ENCODE measurements at places on chromosomes 12 and 14.

DNA sequence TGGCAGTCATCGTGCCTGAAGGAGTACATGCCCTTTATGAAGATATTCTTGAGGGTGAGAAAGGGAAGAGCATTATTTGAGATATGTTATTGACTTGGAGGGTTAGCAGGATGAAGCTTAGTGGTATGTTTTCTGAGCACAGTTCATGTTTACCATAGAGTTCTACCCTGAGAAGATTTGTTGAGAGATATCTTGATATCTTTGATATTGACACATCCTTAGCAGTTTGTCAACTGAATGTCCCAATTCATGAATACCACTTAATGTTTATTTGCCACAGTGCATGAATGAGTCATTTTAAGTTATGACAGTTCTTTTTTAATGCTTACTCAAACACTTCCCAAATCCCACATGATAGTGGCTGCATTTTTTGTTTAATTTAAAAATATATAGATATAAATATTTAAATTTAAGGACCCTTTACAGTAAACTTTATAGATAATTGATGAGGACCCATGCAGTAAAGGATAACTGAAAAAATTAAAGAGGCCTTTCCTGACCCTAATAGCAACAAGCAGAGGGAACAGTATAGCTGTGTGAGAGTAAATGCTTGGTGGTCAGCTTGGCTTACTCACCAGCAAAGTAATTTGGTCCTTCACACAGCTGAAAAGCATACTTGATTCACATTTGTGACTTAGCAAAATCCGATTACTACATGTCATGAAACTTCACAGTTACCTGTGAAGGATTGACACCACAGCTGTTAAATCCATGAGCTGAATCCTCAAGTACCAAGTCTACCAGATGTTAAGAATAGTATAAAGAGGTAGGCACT, 25.8 kb downstream of the SLC39A9 start:
- no peak for DNase-seq

DNA sequence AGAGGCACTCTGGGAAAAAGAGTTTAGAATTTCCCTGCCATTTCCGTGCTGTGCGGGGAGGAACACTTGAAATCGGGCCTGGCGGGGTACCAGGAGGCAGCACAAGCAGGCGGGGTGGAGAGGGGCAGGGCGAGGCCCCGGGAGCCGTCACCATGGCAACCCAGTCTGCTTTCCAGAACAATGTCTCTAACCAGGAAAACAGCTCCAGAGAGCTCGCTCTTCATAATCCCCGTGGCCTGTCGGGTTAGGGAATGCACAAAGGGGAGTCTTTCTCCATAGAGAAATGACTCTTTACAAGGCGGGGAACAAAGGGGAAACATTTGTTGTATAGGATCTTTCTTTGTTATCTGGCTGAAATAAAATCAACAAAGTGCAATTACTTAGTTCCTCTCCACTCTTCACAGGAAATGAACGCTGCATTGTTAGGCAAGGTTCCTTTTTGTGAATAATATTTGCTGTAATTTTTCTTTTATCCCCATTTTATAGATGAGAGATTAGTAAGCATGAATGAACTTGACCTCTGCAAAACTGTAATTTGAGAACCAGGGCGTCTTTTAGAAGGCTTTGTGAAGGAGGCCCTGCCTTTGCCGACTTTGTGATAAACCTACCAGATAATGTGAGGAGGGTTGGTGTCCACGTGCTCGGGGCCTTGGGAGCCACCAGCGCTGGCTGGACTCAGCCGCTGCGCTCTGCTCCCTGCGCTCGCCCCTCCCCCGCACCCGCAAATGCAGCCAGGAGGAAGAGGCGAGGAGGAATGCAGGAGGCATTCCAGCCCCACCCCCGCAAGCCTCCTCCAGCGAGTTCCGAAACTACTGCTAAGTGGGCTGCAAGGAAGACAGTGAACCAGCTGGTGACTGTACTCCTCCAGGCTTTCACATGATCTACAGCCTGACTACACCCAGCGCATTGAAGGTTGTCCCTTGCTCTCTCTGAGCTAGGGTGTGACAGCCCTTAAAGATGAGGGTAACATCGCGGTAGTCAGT, 105.2 kb upstream of the ATF7IP start:
- DNase-seq = peak; percentile 96

DNA sequence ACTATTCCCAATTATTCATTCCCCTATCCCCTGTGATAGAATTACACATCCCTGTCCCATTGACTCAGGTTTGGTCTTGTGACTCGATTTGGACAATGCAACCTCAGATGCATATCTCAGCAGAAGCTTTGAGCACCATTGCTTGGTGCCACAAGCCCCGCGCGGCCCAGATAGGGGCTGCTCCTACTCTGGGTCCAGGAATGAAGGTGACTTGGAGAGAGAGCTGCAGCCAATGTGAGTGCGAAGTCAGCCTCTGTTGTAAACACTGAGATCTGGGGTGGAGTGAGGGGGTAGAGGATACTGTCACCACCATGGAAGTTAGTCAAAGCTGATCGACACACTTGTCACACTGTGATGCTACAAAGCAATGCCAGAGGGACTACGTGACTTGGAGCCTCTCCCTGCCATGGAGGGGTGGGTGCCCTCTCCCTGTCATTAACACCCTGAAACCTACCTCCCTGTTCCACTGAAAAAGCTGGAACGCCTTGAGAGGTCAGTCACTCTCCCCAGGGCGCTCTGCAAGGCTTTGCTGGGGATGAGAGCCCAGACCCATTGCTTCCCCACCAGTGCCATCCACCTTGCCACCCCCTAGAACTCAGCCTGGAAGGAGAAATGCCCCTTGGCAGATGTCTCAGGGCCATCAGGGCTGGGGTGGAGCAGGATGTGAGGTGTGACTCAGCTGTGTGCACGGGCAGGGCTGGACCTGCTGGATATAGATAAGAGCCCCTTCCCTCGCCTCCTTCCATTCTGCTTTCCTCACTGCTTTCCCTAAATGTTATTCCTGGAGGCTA, 6.6 kb upstream of the PLEK2 start:
- DNase-seq = no peak

GRCh38 chr14:90970167-90970600, 90.3 kb downstream of the RPS6KA5 start:
- peak; percentile 4 for DNase-seq

- no peak for DNase-seq
These were observed 61.8 kb upstream of the CATSPERB start for GRCh38 chr14:91793704-91794103.

DNA sequence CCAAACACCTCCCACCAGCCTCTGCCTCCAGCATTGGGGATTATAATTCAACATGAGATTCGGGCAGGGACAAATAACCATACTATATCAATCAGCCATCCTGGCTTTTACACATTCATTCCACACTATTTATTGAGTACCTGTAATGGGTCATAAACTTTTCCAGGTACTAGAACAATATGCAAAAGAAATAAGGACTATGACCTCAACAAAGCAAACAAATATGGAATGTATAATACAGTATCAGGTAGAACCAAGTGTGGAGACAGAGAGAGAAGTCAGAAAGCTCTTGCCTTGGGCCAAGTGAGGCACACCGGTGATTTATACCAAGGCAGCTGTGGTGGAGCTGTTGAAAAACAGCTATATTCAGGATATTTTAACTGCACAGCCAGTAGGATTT, 116.3 kb downstream of the TSPAN8 start:
- no peak for DNase-seq

DNA sequence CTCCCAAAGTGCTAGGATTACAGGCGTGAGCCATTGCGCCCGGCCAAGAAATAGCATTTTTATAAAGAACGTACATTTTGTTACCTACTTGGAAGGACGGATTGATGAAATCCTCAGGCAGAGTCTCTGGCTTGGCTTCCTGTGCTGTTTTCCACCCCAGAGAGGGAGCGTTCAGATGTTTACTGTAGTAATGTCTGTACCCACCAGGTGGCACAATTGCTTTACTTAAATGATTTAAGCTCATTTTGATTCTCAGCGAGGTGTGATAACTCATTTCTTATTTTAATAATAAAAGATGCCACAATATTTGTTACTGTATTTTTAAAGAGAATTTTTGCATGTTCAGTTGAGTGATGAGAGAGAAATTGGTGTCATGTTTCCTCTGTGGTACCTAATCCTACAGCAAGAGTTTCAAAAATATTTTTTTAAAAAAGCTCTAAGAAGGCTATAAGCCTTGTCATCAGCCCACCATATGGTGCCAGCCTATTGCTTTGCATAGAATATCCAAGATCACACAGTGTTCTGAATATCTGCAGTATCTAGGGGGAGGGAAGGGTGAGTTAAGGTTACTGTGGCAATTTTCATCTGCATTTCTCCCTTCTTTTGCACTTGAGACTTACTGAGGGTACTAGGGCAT, 82.6 kb upstream of the TRAF3 start:
- DNase-seq = peak; percentile 68

DNA sequence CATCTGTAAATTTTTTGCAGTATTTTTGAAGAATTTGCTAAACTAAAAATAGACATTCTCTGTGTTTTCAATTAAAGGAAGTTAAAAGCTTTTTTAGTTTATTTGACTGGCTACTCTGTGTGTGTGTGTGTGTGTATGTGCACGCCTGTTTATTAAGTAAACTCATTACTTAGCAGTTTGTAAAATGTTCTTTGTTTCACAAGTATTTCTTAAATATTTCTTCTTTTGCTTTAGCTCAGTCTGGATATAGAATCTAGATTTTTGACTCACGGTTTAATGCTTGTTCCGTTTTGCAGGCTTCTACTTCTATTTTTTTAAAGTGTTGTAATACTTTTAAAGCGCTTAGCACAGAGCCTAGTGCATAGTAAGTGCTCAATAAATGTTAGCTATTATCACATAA, 46.5 kb upstream of the KCNMB4 start:
- DNase-seq = no peak

- no peak for DNase-seq
These were observed 2.5 kb upstream of the IKZF4 start for GRCh38 chr12:56018356-56018755.

DNA sequence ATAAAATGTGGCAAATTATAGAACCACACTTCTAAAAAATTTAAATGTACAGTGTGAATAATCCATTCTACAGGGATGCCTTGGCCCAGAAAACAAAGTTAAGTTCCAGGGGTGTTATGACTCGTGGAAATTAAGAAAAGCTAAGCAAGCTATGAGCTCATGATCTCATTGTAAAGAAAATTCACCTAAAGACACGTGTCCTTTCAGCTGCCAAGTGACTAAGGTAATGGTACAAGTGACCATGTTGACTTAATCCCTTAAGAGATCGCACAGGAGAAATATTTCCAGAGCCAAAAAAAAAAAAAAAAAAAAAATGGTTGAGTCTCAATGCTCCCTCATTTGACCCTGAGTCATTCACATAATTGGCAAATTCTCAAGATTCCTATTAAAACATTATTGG, 51.4 kb upstream of the ANO2 start:
- DNase-seq = peak; percentile 6

All from fibroblast of skin of right quadriceps (primary cell).